ENCODE measurements at places on chromosomes 3 and 15.

GRCh38 chr3:9781978-9782603 is 10.2 kb downstream of the TADA3 start:
- no peak for DNase-seq

- DNase-seq = no peak
These were observed 65.0 kb upstream of the IQSEC1 start for GRCh38 chr3:13137941-13138832.

- no peak for DNase-seq
These were observed 25.4 kb upstream of the SRP14 start for GRCh38 chr15:40064231-40064894.

GRCh38 chr3:43729707-43730414 is 39.1 kb downstream of the ABHD5 start:
- no peak for DNase-seq

- no peak for DNase-seq
These were observed 51.2 kb upstream of the MLF1 start for GRCh38 chr3:158519776-158520175.

DNA sequence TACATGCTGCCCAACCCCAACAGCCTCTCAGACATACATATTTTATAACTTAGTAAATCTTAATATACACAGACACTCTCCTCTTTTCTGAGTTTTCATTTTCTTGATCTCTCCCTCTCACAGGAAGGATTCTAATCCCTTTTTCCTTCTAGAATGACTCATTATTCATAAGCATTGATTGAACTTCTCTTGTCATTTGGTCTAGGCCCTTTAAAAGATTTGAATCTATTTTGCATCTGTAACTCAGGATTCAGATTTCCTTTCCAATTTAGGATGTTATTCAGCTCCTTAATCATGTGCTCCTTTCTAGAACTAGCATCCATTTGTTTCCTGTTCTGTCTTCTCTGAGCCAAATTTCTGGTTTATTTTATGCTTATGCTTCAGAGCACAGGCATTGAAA is 624.5 kb upstream of the SGO1 start:
- DNase-seq = no peak

DNA sequence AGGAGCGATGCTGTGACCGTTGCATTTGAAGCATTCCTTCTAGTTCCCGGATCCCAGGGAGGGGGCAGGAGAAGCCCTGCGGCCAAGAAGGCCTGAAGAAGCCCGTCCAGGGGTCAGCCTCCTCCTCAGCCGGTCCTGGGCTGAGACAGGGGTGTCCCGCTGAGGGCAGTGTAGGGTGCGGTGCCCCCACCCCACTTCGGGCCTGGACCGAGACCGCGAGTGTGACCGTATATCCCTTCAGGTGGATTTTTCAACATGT is 2.8 kb downstream of the OCA2 start:
- DNase-seq = no peak

DNA sequence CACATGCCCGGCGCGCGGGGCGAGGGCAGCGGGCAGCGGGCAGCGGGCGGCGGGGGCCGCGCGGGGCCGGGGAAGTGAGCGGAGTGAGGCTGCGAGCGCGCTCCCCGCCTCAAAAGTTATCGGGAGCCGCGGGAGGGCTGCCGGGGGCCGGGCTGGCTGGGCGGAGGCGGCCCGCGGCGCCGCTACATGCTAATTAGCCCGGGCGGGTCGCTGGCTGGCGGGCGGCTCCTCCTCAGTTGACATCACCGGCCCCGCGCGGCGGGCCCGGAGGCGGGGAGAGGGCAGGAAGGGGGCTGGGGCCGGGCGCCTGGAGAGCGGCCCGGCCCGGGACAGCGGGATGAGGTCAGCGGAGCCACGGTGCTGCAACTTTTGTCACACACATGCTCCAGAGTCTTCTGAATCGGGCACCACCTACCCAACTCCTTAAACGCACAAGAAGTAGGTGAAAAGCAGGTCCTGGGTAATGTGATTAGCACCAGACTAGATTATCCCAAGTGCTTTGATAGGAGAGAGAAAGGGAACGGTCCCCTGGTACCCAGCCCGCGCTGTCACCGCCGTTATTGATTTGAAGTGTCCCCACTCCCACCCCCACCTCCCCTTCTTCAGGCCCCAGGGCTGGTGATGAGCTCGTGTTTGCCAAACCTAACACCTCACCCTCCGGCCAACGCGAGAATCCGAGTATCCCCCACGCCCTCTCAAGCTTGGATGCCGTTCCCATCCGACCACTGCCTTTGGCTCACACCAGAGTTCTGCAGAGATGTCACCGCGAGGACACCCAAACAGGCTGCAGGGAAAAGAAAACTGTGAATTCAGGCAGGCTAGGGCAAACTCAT is at the start of gene HEG1:
Gene HEG1, minus strand, starts transcription at position 85 of the 833 bp plus-strand sequence. CDS start 107 bp downstream, outside the sequence.
- peak; percentile 51 for DNase-seq

- DNase-seq = no peak
These were observed 477.8 kb downstream of the RBMS3 start for GRCh38 chr3:29758434-29759322.

DNA sequence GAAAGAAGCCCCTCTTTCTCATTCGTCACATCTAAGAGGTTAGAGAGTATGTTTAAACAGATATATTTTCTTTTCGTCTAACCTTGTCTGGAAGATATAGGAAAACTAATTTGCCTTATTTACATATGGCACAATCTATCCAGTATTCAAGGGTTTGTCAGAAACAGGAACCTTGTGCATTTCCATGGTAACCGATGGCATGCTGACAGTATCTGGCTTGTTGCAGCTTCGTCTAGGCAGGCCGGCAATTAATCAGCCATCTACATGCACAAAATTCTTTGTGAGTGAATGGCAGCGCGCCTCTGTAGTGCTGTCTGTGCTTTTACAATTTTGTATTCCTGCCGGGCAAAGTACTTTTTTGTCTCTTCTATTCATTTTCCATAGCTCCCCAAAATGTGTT is 294.0 kb upstream of the SOX2 start:
- DNase-seq = no peak

DNA sequence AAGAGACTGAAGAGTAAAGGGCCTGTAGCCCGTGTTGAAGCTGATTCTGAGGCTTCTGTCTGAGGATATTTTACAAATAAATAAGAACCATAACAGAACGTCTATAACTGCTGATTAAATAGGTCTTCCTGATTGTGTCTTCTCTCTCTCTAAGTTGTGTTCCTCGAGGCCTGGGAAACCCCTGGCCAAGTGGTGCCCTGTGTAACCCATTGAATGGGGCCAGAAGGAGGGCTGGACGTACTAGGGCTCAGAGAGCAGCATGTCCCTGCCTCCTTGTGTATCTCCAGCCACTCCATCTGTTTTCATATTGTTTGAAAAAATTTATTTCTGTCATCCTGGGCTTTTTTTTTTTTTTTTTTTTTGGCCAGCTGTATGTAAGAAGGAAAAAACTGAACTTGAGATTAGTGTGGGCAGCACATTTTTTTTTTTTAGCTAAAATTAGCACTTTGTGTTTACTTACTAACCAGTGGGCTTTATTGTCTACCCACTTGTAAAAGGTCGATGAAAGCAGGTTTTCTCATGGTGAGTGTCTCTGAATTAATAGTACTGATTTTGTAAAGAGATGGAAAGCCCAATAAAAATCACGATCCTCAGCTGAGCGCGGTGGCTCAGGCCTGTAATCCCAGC is 10.7 kb downstream of the DHX30 start:
- DNase-seq = no peak

- DNase-seq = no peak
These were observed 116.2 kb upstream of the HACD2 start for GRCh38 chr3:123700791-123701722.

- no peak for DNase-seq
These were observed 142.7 kb downstream of the NSMCE3 start for GRCh38 chr15:29126821-29127461.

- no peak for DNase-seq
These were observed 12.5 kb upstream of the CADM2 start for GRCh38 chr3:84946240-84946639.

GRCh38 chr3:45984331-45985312 is 11.0 kb downstream of the FYCO1 start:
- no peak for DNase-seq

- DNase-seq = no peak
These were observed 11.1 kb downstream of the ALPK3 start for GRCh38 chr15:84828086-84828908.
